ENCODE measurements at places on chromosomes 4 and X. TPM values are rescaled to one million over a fixed set of nuclear protein-coding genes. Genes with fewer than 3 reads are reported as not detected.

DNA sequence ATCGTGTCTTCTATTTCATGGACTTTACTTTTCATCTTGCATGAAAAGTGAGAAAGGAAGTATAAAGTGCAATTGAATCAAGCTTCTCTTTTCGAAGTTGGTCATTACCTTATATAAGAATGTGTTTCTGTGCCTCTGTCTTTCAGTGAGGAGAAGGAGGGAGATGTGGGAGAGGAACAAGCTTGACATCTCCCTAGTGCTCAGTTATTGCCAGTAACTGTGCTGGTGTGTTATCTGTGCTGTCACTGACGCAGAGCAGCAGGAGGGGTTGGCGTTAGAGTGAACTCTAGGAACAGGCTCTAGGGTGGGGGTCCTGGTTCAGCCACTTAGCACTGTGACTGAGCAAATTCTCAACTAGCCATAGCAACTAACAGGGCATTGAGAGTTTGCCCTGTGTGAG, 34.0 kb upstream of the TBC1D9 start:
- H3K4me3 ChIP-seq: no peak overlapping the region
- no peak overlapping the region for H3K27ac ChIP-seq
- no peaks in the 10 kb centered on the region for H3K36me3 ChIP-seq
- no peaks in the 10 kb centered on the region for H3K27me3 ChIP-seq

GRCh38 chrX:149830192-149830873, 48.6 kb downstream of the MAGEA9 start:
- H3K27me3 ChIP-seq: no peaks in the 10 kb centered on the region
- H3K4me3 ChIP-seq: peak overlapping the region; percentile 23
- H3K36me3 ChIP-seq: no peaks in the 10 kb centered on the region
- DNase-seq: peak; percentile 20
- peak overlapping the region; percentile 62 for H3K27ac ChIP-seq

DNA sequence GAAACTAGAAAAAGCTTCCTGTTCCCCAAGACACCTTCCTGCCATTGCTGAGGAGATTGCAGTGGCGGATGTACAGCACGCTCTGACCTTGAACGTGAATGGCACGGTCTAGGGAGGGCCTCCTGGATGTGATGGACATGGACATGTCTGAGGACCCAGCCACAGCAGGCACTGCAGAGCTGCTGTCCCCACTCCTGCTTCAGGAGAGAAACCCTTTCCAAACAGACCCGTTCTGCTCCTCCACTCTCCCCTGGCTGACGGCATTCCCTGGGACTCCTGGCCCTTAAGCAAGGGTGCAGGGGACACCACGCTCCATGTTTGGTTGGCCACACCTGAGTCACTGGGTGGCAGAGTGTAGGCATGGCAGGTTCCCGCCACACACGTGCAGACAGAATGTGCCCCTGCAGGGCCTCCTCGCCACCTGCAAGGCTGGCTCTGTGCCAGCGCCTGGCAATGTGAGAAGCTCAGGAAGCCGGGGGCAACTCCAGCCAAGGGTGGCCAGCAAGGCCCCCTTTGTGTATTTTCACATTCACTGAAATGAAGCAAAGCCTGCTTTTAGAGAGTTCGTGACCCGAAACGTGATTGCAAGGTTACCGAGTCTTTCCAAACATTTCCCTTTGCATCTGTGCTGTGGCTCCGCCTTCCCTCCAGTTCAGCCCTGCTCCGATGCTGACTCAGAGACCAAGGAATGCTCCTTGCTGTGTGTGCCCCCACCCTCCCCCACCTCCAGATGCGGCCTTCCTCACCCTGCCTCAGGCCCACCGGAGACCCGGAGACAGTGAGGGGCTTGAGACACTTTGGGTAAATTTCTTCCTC, 46.1 kb downstream of the HTRA3 start:
- H3K4me1 ChIP-seq: peaks cover 18% of the 10 kb centered on the region
- H3K36me3 ChIP-seq: no peaks in the 10 kb centered on the region
- H3K4me3 ChIP-seq: no peak overlapping the region
- no peaks in the 10 kb centered on the region for H3K27me3 ChIP-seq
- no peak overlapping the region for H3K27ac ChIP-seq
- peak; percentile 75 for DNase-seq

- no peak overlapping the region for H3K27ac ChIP-seq
- no peak overlapping the region for H3K4me3 ChIP-seq
- DNase-seq: no peak
- H3K36me3 ChIP-seq: no peaks in the 10 kb centered on the region
- H3K27me3 ChIP-seq: no peaks in the 10 kb centered on the region
These were observed 97.5 kb downstream of the NPNT start for GRCh38 chr4:105992641-105993305.

DNA sequence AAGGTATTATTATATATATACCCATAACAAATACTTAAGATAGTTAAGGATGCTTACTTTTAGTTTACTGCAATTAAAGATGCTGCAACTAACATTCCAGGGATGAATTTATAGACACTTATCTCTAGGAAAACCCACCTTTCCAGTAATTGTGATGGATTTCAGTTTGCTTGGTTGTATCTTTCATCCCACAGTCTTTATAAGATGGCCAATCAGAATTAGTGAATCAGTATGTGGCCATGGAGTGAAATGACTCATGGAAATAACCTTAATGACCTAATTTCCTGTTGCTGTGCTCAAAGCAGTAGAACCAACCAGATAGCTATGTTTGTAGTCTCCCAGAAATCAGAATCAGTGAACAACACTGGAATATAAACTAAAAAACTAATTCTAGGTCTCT, 26.4 kb downstream of the MOSPD2 start:
- H3K36me3 ChIP-seq: no peaks in the 10 kb centered on the region
- H3K27ac ChIP-seq: no peak overlapping the region
- DNase-seq: no peak
- no peaks in the 10 kb centered on the region for H3K27me3 ChIP-seq

DNA sequence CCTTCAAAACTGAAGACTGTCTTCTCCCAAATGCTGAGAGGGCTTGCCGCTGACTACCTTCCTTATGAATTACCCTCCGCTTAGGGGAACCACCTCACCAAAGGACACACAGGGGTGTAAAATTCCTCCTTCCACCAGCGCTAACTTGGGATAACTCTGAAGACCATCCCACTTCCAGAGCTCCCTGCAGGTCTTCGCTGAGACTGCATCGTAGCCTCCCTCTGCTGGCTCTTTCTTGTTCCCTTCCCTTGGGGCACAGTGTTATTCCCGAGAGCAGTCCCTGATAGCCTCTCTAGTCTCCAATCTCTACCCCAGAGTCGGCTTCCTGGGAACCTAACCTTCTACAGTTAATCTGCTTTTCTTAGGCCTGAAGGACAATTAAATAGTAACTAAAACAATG, 725.5 kb upstream of the ATOH1 start:
- DNase-seq: no peak
- no peaks in the 10 kb centered on the region for H3K36me3 ChIP-seq
- H3K27me3 ChIP-seq: no peaks in the 10 kb centered on the region
- H3K4me1 ChIP-seq: no peaks in the 10 kb centered on the region
- no peak overlapping the region for H3K27ac ChIP-seq
- H3K4me3 ChIP-seq: no peak overlapping the region

DNA sequence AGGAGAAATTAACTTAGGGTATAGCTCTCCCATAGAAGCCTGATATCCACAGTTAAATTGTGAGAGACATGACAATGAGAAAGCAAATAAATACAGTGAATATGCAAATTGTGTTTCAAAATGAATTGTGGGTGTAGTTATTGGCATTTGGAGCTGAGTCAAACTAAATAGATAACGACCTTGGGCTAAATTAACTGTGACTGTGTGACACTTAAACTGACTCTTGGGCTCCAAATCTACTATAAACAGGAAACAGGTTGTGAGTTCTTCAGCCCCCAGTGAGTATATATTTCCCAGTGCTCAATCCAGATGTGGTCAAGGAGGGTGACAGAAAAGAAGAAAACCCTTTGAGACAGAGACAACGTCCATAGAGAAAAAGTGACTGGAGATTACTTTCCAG, 11.3 kb upstream of the MAGEA10 start:
- DNase-seq: no peak
- H3K27ac ChIP-seq: no peak overlapping the region
- no peaks in the 10 kb centered on the region for H3K4me1 ChIP-seq
- no peaks in the 10 kb centered on the region for H3K36me3 ChIP-seq
- no peak overlapping the region for H3K4me3 ChIP-seq

- no peak overlapping the region for H3K4me3 ChIP-seq
- no peaks in the 10 kb centered on the region for H3K27me3 ChIP-seq
- H3K4me1 ChIP-seq: no peaks in the 10 kb centered on the region
- no peak for DNase-seq
- H3K27ac ChIP-seq: no peak overlapping the region
- H3K36me3 ChIP-seq: no peaks in the 10 kb centered on the region
These were observed 233.9 kb downstream of the RAB28 start for GRCh38 chr4:13250263-13250662.

DNA sequence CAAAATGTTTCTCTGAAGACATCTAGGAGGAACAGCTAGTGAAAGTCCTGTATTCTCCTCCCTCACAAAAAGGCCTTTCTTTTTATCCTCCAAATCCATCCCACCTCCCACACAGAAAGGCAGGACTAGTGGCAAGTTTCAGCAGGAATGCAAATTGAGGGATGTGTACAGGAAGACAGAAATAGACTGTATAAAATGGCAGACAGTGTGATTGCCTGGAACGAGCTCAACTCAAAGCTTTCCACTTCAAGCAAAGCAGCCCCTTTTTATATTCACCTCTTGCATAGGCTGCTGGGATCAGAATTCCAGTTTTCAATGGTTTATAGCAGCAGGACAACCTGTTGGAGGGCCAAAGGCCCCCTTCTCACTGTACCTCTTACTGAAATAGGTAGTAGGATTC, 57.5 kb downstream of the DCX start:
- H3K4me1 ChIP-seq: no peaks in the 10 kb centered on the region
- H3K4me3 ChIP-seq: no peak overlapping the region
- no peak overlapping the region for H3K27ac ChIP-seq

- no peak overlapping the region for H3K27ac ChIP-seq
- H3K27me3 ChIP-seq: no peaks in the 10 kb centered on the region
- H3K4me1 ChIP-seq: no peaks in the 10 kb centered on the region
- H3K4me3 ChIP-seq: no peak overlapping the region
These were observed 8.5 kb upstream of the HGFAC start for GRCh38 chr4:3433138-3433869.

DNA sequence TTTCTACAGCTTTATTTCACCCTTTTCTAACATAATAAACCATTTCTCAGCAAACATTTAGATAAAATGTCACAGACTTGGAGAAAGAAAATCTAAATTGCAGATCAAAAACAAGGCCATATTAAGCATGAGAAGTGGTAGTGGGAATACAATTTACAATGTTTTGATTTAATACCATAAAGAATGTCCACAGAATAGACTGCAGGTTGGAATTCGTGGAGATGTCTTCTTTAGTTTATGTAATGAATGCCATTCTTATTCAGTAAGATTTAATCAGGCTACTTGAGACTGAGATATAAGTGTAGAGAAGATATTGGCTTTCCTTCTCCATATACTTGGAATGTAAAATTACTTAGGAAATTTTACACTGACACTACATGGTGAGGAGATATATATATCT, 91.9 kb upstream of the ZFP42 start:
- H3K4me3 ChIP-seq: no peak overlapping the region
- no peak overlapping the region for H3K27ac ChIP-seq
- no peak for DNase-seq
- peaks cover 2% of the 10 kb centered on the region for H3K4me1 ChIP-seq

- H3K4me3 ChIP-seq: no peak overlapping the region
- DNase-seq: no peak
- H3K4me1 ChIP-seq: no peaks in the 10 kb centered on the region
- H3K27me3 ChIP-seq: no peaks in the 10 kb centered on the region
- no peaks in the 10 kb centered on the region for H3K36me3 ChIP-seq
- no peak overlapping the region for H3K27ac ChIP-seq
These were observed 500.1 kb downstream of the STPG2 start for GRCh38 chr4:97643179-97643578.

- no peaks in the 10 kb centered on the region for H3K27me3 ChIP-seq
- H3K27ac ChIP-seq: no peak overlapping the region
- H3K36me3 ChIP-seq: no peaks in the 10 kb centered on the region
These were observed 992.6 kb downstream of the NLGN4X start for GRCh38 chrX:5236096-5236495.

DNA sequence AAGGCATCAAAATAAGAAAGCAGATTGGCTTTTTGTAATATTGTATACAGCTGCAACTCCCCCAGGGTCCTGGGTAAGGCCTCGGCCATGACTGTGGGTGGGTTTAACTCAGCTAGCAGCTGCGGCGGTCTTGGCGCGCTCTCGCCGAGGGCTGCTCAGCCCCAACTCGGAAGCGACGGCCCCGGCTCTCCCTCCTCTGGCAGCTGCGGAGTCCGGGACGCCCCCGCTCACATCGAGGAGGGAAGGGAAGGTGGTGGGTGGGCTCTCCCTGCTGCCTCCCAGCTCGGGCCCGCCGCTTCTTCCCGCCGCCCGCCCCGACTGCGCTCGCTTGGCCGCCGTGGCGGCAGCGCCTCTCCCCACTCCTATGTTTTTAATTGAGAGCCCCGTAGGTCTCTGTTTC, 51.2 kb downstream of the GPR50 start:
- H3K36me3 ChIP-seq: no peaks in the 10 kb centered on the region
- DNase-seq: no peak
- no peak overlapping the region for H3K4me3 ChIP-seq
- no peaks in the 10 kb centered on the region for H3K27me3 ChIP-seq
- H3K27ac ChIP-seq: no peak overlapping the region
- no peaks in the 10 kb centered on the region for H3K4me1 ChIP-seq

DNA sequence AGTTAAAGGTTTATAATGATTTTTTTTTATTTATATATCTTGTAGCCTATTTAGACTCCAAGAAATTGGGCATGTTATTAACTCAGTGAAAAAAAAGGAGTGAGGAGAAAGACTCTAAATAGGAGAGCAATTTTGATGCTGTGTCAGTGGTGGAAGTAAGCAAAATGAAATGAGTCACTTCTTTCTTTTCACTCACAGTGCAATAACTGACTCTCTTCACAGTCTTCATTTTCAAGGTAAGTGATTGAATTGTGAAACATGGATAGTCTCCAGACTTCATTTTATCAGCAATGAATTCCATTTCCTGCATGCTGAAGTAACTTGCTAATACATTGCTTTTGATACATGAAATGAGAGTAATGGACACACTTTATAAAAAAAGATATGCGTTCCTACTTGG, 2271.5 kb downstream of the PCDH7 start:
- H3K4me1 ChIP-seq: no peaks in the 10 kb centered on the region
- no peaks in the 10 kb centered on the region for H3K36me3 ChIP-seq
- no peaks in the 10 kb centered on the region for H3K27me3 ChIP-seq
- H3K27ac ChIP-seq: no peak overlapping the region
- no peak for DNase-seq
- H3K4me3 ChIP-seq: no peak overlapping the region

DNA sequence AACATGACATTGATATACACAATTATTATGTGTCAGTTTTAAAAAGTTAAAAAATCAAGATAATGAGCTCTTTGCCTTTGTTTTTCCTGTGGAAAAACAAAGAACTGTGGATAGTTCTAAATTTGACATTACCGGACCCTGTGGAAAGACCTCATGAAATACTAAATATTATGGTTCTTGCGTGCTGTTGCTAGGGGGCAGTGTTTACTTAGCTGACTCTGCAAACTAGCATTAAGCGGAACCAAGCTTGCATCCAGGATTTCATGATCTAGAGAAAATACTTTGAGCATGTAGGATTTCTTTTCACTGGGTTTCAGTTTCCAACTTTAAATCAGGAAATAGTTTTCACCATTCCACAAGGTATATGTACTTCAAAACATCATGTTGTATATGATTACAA, 33.6 kb downstream of the CLCN4 start:
- no peak for DNase-seq
- H3K4me3 ChIP-seq: no peak overlapping the region
- no peaks in the 10 kb centered on the region for H3K36me3 ChIP-seq
- no peaks in the 10 kb centered on the region for H3K27me3 ChIP-seq

- no peaks in the 10 kb centered on the region for H3K36me3 ChIP-seq
- H3K27me3 ChIP-seq: no peaks in the 10 kb centered on the region
- no peak overlapping the region for H3K4me3 ChIP-seq
These were observed 45.2 kb downstream of the CXCL13 start for GRCh38 chr4:77650787-77651186.

The SPANXA2 gene
- total RNA-seq: not detected

The TLR1 gene
- 10.1 TPM for total RNA-seq

The CENPC gene
- total RNA-seq: 46.7 TPM

The DTHD1 gene
- 0.99 TPM for total RNA-seq

The NHSL2 gene
- 8.3 TPM for total RNA-seq
